ENCODE measurements at places on chromosomes 3 and 15. TPM values are rescaled to one million over a fixed set of nuclear protein-coding genes. Genes with fewer than 3 reads are reported as not detected.

- no peak for DNase-seq
Measured at GRCh38 chr3:187265461-187265955, 26.0 kb downstream of the MASP1 start.

- DNase-seq, result no peak
Measured at GRCh38 chr3:152922554-152922953, 87.6 kb downstream of the P2RY1 start.

- peak; percentile 54 for DNase-seq
Measured at GRCh38 chr15:76196269-76197231, 114.7 kb downstream of the ETFA start.

DNA sequence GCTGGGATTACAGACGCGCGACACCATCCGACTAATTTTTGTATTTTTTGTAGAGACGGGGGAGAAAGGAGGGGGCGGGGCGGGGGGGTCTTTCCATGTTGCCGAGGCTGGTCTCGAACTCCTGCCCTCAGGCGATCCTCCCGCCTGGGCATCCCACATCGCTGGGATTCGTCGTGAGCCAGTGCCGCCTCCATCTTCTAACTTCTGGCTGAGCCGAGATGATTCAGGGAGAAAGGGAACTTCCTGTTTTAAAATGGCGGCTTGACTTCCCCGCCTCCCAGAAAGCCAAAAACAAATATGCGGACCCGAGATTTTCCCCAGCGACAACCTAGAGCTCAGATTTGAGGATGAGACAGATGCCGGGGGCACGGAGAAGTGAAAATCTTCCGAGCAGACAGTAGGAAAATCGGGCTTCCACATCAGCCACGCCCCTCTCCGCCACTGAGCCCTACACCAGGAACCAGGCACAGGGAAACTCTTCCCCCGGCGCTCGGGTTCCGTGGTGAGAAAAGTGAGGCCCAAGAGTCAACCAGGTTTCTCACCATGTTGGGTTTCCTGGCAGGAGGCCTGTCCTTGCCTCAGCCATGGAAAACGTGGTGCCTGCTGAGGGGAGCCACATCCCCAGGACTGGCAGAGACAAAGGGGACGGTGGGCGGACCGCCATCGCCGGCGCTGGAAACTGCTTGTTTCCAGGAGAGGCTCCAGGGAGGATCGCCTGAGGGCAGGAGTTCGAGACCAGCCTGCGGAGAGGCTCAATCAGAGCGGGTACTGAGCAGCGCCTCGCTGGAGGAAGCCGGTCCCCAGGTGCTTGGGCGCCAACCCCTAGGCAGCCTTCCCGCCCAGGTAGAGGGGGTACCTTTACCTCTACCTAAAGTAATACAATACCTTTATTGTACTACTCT is 18.7 kb downstream of the CHST14 start:
- no peak for DNase-seq

Gene CCR3
- total RNA-seq, result not detected

- DNase-seq, result no peak
Measured at GRCh38 chr15:32670623-32671022, 29.1 kb downstream of the SCG5 start.

Gene RBPMS2
- 209 TPM for total RNA-seq
